RPMI7951 (cell line): ENCODE measurements at places on chromosomes 3 and 15. TPM values are rescaled to one million over a fixed set of nuclear protein-coding genes. Genes with fewer than 3 reads are reported as not detected.
A peak's percentile ranks its signal among the peaks of the same experiment; 100 is the strongest.

DNA sequence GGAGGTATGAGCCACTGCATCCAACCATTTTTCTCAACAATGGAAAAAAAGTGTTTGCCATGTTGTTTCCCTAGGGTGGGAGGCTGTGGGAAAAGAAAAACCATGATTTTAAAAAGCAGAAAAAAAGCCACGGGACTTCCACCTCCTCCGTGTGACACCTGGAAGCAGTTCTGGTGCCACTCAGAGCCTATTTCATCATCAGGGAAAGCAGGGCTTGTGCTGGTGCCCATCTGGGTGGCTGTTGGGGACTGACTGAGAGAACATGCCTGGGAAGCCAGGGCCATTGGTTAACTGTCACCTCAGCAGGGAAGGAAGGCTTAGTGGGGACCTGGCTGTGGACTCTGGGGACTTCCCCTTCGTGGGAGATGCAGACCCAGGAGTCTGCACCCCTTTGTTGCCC lies 7.3 kb downstream of the RNU5B-1 start:
- DNase-seq = no peak

DNA sequence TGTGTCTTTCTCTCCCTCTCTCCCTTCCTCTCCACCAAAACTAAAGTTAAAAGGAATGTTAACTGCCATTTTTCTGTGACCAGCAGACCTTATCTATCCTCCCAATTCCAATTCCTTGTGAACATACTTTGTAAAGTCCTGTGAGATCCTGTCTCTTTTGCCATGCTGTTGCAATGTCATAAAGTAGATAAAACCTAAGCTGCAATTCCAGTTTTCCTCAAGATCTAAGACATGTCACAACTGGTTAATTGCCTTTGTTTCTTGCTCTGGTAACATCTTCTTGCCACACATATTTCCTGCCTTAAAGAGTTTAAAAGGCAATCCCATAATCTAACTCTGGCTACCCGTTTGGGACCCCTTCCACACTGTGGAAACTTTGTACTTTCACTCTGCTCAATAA lies 188.7 kb downstream of the PYDC2 start:
- no peak for DNase-seq

DNA sequence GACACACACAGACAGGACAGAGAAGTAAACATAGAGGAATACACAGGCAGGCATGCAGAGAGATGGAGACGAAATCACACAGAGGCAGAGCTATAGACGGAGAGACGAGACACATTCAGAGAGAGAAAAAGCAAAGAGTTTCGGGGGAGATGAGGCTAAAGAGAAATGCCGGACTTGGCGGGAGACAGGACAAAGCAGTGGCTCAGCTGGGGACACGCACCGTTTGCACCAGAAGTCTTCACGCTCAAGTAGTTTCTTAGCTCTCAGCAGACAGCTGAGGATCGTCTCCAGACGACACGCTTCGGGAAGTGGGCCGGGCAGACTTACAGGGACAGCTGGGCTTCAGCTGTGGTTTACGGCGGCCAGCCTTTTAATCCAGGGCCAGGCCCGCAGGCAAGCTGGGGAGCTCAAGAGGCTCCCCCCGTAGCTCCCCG lies 56.2 kb upstream of the DLG1 start:
- peak; percentile 94 for DNase-seq

DNA sequence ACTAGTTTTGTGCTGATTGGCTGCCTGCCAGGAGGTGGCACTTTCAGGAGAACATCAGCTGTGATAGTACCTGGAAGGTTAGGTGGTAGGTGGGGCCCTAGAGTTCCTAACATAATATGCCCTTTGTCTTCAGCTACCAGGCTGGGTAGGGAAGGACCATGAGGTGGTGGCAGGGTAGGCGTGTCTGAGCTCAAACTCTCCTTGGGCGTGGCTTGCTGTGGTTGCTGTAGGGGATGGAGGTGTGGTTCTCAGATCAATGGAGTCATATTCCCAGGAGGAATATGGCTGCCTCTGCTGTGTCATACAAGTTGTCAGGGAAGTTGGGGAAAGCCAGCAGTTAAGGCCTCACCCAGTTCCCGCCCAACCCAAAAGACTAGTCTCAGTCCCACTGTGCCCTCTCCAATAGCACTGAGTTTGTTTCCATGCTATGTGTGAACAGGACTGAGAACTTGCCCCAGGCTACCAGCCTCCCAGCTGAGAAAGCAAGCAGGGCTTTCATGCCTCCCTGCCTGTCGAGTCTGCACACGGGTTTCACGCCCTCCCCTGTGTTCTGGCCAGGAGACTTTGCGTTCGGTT lies 107.7 kb downstream of the CHCHD4 start:
- peak; percentile 6 for DNase-seq

DNA sequence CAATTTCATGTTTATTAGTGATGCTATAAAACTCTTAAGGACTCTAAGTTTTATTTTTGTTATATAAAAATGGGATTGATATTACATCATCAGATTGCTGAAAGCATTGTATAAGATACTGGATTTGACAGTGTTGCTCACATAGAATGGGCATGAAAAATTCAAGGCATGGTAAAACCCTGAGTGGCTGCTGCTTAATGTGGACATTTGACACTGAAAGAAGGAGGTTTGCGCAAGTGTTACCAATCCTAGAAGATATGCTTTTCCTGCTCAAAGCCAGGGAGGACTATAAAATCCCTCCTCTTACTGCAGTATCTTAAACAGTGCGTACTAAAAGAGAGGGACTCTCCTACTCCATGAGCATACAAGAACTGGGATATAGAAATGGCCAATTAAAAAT lies 65.8 kb upstream of the PTX3 start:
- no peak for DNase-seq

DNA sequence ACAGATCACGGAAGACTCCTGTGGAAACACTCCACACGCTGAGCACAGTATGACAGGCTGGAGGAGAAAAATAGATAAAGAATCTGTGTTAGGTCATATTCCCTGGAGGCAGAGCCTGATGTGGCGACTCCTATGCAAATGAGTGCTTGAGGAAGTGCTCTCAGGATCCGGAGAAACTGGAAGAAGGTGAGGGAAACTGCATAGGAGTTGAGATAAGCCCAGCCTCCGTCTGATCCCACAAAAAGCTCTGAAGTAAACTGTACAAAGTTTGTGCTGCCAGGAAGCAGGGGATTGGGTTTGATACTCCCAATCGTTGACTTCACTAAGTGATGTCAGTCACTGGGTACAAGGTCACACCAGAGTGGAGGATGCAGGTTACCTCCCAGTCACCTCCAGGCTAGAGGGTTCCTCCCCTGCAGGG lies 33.4 kb downstream of the OSBPL10 start:
- peak; percentile 46 for DNase-seq

The ZNF80 gene
- total RNA-seq = not detected in 2 replicates

The RGMA gene
- not detected in 2 replicates for total RNA-seq

The SLC28A1 gene
- total RNA-seq = not detected in 2 replicates
